Choroid plexus epithelial cell (primary cell): ENCODE measurements at places on chromosomes 7 and 10.

- peak; percentile 53 for DNase-seq
Measured at GRCh38 chr10:80473692-80474596, 19.8 kb downstream of the TSPAN14 start.

DNA sequence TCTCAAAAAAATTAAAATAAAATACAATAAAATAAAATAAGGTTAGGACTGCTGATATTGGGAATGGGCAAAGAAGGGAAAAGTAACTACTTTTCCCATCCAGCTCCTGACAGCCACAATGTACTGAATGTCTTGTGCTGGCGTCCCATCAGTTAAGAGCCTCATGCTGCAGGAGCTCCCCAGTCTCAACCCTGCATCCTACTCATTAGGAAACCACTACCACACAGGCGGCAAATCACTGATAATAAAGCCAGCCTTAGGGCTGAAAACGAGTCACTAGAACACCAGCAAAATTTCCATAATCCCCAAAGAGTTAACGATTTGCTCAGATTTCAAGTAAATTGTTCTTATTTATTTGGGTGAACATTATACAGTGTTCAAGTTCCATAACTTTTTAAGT, 4.3 kb downstream of the YWHAG start:
- no peak for DNase-seq

GRCh38 chr10:85635650-85636049, 730.9 kb downstream of the GRID1 start:
- DNase-seq = no peak

DNA sequence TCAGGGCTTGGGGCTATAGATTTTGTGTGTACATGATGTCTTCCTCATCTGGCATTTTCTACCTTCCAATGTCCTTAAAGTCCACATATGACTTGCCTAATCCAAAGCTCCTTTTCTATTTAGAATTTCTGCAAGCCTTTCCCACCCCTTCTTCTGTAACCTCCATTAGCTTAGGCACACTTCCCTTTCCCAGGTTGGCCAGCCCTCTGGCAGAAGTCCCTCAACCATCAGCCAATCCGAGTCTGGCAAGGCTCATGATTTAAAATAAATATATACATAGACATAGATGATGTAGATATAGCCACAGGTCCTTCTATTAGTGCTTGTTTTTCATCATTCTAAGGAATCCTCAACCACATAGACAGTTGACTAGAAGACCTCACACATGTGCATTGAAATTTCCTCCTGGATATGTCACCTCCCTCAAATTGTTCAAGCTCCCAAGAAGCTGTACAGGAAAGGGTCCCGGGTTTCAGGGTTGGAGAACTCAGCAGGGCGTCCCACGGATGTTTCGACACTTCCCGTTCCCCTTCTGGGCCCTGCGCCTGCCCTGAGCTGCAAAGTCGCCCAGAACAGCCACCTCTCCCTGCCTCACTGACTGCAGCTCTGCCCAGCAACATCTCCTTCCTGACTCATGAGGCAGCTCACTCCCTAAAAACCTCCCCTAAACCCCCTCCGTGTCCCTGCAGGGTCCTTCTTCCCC, 20.4 kb upstream of the PIK3AP1 start:
- DNase-seq = peak; percentile 45

GRCh38 chr7:140610204-140611165, 30.1 kb downstream of the DENND2A start:
- DNase-seq = peak; percentile 52

- DNase-seq = no peak
Measured at GRCh38 chr10:50622706-50623662, 772 bp downstream of the SGMS1 start.

- DNase-seq = no peak
Measured at GRCh38 chr10:14243221-14243620, 87.5 kb downstream of the FRMD4A start.

DNA sequence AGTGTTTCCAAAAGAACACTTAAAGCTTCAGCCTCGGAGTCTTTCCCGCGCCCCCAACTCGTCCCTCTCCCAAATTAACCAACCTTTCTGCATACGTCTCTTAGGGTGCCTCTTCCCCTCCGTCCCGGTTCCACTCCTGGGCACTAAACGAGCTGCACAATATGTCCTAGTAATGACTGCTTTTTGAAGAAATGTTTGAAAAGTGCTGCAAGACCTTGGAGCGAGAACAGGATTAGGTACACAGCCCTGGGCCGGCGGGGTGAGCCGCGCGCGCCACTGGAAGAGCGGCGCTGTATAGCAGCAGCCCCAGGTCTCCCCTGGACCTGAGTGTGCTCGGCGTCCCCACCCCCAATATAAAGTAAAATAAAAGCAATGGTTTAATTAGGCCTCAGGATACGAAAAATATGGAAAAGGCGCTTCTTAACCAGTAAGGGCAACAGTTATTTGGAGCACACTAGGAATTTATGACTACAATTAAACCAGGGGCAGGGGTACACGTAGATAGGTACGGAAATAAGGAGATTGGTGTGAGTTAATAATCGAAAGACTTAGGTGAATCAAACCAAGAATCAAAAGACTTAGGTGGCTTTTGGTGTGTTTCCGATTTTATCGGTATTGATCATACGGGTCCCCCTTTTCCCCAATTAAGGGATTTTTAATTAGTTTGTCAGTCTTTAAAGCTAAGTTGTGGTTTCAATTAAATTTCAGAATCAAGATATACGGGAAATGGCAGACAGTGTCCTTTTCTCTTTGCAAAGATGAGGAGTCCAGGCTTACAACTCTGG, 1.9 kb downstream of the TET1 start:
- peak; percentile 35 for DNase-seq

DNA sequence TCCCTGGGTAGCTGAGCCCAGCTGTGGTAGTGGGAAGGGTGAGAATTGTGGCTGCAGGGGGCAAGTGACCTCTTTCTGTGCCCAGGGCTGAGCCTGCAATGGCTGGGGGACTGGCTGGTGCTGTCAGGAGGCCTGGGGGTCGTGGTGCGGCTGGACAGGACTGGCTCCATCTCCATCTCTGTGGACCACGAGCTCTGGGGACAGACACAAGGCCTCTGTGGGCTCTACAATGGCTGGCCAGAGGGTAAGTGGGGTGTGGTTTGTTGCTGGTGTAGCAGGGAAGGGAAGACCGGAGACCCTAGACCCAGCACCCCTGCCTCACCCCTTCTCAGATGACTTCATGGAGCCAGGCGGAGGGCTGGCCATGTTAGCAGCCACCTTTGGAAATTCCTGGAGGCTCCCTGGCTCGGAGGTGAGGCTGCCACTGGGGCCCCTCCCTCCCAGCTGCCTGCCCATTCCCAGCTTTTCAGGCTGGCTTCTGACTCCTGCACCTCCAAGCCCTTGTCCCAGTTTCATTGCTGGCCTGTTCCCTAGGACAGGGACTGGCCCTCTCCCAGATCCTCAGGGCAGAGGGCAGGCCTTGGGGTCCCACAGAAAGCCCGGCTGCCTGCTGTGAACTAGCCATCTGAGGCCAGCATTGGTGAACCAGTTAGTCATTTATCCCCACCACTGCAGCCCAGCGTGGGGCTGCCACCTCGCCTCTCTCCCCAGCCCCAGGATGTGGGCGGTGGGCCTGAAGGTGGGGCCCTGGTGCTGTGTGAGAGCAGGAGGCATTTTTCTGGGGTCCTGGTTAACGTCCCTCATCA, 5.5 kb upstream of the ZNF467 start:
- DNase-seq = no peak
